Dermis blood vessel endothelial cell (primary cell): ENCODE measurements at places on chromosomes 1 and 21. TPM values are rescaled to one million over a fixed set of nuclear protein-coding genes. Genes with fewer than 3 reads are reported as not detected.

DNA sequence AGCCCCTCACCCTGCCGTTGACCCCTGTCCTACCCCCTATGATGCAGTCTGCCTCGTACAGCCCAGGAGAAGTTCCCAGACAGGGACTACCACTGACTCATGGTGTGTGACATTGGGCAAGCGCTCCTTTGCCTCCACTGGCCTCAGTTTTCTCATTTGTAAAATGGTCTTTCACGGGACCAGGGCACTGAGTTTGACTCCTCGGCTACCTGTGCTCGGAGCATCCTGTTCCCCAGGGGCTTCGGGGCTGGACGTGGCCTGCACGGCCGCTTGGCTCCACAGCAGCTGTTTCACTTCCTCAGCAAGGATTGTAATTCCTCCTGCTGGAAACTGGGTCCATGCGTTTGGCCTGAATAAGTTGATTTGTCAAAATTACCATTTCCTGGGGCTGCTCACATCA lies 277.3 kb downstream of the MATN1 start:
- no peak for DNase-seq

DNA sequence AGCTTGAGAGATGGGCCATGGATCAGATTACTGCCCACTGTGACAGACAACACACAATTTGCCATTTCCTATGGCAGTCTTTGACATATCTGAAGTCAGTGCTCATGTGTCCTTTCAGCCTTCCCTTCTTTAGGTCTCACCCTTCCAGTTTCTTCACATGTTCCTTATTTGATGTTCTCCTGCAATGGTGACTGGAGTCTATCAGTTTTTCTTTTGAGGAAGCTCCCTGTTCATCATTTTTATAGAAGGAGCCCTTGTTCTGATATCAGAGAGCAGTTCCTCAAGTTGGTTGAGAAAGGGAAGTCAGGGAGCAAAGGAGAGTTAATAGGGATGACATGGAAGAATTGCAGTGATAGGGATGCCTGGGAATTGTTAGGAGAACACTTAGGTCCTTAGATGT lies 42.2 kb downstream of the DISC1 start:
- DNase-seq: no peak

DNA sequence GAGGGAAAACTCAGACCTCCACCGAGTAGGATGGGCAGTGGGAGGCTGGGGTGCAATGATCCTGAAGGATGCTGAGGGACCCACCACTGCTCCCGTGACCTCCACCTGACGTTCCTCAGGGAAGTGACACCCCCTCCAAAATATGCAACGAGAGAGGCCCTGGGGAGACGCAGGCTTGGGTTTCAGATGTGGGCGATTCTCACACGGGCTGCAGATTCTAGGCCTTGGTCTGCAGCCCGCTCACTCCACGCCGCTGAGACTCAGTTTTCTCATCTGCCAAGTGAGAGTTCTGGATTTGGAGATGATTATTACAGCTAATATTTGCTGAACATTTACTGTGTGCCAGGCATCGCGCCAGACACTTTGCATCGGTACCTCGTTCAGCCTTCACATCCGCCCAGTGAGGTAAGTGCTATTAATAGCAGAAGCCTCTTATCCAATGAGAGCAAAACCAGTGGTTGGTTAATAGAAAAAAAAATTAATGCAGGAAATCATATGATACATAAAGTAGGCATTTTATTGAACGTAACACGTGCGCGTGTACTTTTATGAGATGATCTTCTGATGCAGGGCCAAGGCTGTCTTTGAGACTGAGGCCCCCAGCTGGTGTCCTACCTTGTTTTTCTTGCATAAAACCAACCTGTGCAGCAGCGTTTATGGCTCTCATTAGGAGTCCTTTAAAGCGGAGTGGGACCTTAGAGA lies 102.0 kb upstream of the RUNX3 start:
- peak; percentile 43 for DNase-seq

GRCh38 chr1:163436140-163436812 lies 114.5 kb downstream of the NUF2 start:
- DNase-seq: no peak

Gene LCE3D
- not detected in 2 replicates for total RNA-seq

GRCh38 chr1:178060789-178061556 lies 32.9 kb upstream of the RASAL2 start:
- DNase-seq: peak; percentile 37

GRCh38 chr1:220990427-220991339 lies 111.4 kb downstream of the HLX start:
- DNase-seq: peak; percentile 81

GRCh38 chr1:189211742-189212141 lies 1265.9 kb downstream of the BRINP3 start:
- no peak for DNase-seq

DNA sequence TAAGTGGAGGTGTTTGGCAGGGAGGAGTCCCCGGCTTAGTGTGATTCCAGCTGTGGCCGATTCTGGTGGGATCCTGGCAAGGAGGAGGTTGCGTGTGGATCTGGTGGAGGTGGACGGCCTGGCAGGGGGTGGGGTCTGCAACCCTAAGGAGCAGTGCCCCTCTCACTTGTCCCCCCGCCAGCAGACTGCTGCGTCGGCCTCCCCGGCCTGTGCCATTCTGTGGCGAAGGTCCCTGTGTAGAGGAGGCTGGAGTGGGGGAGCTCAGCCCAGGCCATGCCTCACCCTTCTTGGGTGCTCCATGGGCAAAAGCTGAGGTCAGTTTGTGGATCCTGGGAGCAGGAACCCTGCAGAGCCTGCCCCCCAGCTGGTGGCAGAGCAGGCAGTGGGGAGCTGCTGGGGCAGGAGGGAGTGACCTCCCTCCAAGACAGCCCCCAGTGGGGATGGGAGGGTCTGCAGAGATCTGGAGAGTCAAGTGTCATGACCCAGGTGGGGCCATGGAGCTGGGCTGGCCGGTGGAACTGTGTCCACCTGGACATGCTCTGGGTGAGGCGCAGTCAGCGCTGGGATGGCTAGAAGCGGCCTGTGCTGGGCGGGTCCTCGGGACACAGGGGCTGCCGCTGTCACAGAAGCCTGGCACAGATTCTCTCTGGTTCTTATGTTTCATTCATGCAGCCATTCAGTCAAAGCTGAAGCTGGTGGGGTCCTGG lies 5.3 kb downstream of the MIB2 start:
- no peak for DNase-seq

- no peak for DNase-seq
These were observed 13.2 kb upstream of the EXO5 start for GRCh38 chr1:40495315-40495903.

DNA sequence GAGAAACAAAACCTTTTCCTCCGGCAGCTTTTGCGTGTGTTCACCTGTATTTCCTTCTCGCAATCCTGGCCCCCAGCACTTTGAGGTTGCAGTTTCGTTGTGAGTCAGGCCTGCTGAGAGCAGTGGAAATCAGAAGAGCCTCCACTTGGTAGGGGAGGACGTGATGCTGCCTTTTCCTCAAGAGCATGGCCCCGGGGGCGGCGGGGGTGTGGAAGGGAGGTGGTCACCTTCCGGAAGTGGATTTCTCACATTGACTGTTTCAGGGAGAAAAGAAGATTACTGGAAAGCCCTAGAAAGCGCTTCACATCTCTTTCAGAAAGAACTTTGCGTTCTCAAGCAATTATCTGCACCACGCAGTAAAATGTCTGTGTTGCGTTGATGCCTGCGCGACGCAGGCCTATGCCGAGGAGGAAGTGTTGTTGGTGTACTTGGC lies 12.2 kb upstream of the IL10 start:
- DNase-seq: no peak

DNA sequence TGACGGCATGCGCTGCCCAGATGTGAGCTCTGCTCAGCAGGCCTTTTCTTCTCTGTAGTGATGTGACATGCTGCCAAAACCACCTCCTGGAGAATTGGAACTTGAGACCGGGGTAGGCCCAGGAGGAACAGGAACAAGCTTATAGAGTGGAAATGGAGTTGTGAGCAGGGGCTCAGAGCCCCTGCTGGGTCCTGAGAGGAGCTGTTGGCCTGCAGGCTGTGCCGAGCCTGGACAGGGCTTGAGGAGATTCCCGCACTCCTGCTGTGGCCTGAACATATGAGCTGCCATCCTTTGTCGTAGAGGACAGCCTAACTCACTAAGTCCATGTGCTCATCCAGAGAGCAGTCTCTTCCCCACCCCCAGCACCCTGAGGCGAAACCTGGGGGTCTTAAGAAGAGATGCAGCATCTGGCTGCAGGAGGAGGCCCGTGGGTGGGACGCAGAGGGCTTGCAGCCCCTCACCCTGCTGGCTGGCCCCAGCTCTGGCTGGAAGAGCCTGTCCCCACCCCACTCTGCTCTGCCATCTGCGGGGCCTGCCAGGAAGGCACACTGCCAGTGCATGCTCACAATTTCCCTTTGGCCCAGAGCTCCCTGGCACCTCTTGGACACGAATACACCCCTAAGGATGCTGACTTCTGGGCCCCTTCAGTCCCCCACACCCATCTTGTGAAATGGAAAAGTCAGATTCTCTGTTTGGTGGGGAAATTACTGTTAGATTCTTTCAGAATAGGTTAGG lies 42.5 kb downstream of the PTPRF start:
- no peak for DNase-seq

- no peak for DNase-seq
These were observed 16.6 kb downstream of the SLC1A7 start for GRCh38 chr1:53125623-53126360.

- no peak for DNase-seq
These were observed 77.9 kb downstream of the ZC3H11B start for GRCh38 chr1:219534991-219535390.

DNA sequence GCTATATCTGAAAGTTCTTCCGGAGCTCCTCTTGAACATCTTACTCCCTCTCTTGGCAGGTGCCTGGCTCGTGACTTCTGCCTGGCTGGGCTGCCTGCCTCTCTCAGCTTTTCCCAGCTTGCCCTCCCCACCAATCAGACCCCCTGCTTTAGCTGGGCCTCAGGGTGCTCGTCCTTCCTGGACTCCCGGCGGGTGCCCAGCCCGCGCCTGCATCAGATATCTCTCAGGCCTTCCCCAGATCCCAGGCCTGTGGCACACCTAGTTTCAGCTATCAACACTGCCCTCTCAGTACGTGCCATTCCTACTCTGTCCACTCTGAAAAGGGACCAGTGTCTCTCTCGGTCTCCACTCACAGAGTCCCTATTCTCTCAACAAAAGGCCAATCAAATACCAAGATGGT lies 96.5 kb upstream of the CLDN14 start:
- no peak for DNase-seq

Gene KLHDC9
- total RNA-seq: 0.93 and 1.5 TPM in 2 replicates

Gene REG4
- not detected in 2 replicates for total RNA-seq

Gene SPATA21
- under 0.01 TPM in 1 of 2 replicates, not detected in the other for total RNA-seq

DNA sequence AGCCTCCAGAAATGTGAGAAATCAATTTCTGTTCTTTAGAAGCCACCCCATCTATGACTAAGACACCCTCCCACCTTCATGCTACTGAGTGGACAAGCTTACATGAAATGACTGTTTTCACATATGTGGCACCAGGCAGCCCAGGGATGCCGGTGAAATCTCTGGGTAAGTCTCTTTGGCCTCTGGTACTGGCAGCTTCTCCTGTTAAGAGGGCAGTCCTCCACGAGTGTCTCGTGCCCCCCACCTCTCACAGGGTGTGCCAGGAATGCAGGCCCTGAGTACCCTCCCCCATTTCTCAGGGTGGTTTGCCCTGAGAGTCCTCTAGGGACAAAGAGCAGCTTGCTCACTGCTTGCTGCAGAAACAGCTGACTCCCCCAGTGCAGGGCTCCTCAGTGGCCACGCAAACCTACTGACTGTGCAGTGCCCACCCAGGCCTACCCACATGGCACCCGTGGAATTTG lies 3.2 kb upstream of the PRXL2B start:
- DNase-seq: no peak

Gene SPRR4
- total RNA-seq: not detected in 2 replicates

Gene YIPF1
- 13.4 and 14.9 TPM in 2 replicates for total RNA-seq

Gene TMEM39B
- 9.9 and 18.3 TPM in 2 replicates for total RNA-seq

DNA sequence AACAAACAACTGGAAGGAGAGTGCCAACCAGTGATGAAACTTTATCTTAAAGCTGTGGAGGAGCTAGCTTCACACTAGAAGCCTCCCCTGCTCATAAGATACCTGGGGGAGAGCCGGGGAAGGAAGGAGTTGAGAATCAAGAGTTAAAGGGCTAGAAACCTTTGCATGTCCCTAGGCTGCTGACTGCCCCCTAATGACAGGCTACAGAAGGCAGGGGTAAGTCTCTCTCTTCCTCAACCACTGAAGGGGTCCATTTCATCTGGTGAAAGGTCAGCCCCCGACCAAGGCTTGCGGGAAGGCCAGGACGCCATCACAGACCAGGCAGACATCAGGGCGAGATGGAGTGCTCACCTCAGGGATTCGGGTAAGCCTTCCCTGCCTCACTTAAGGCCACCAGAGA lies 65.6 kb upstream of the GRHL3 start:
- DNase-seq: no peak

Gene LCE1C
- total RNA-seq: not detected in 2 replicates

- no peak for DNase-seq
These were observed 235.6 kb downstream of the SMYD3 start for GRCh38 chr1:246271516-246271915.

Gene GJA4
- 54.3 and 61.8 TPM in 2 replicates for total RNA-seq

Gene S1PR1
- total RNA-seq: 311 and 394 TPM in 2 replicates

GRCh38 chr1:8239039-8239305 lies 78.9 kb upstream of the SLC45A1 start:
- DNase-seq: peak; percentile 45

- DNase-seq: no peak
These were observed 29.4 kb downstream of the IL6R start for GRCh38 chr1:154434346-154435085.

DNA sequence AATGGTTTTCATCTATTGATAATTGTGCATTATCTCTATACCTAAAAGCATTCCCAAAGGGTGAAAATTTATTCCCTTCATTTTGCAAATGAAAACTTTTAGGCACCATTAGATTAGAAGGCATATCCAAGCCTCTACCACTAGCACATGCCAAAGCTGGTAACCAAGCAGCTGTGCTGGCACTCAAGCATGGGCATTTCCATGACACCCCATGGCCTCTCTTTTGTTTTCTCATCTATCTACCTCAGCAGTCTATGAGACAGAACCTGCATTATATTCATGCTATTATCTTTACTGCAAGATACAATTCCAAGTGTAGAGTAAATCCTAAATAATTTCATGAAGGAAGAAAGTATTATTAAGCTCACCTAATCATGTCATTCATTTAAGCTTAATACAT lies 334.3 kb upstream of the LRRC7 start:
- no peak for DNase-seq

- DNase-seq: no peak
These were observed 240.9 kb downstream of the GRIK3 start for GRCh38 chr1:36793452-36793851.

Gene GJA5
- under 0.01 and 0.33 TPM in 2 replicates for total RNA-seq

GRCh38 chr21:25464275-25464674 lies 143.0 kb downstream of the MRPL39 start:
- DNase-seq: no peak
